SK-N-MC (cell line): ENCODE measurements at places on chromosomes 12 and 14.

DNA sequence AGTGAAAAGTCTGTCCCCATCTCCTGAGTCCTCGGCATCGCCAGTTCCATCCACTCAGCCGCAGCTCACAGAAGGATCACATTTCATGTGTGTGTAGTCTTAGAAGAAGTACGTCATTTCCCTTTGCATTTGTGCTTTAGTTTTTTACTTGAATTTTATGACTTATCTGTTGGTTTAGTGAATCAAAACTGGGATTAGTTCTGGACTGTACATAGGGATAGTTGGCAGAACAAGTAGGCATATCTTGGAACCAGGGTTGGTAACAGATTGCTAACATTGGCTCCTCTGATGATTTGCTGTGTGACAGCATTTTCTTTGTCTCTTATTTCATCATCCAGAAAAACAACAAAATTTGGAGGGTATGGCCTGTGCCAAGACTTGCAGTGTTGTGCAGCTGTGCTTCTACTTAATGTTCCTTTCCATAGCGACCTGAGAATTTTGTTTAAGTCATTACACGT, 69.6 kb upstream of the AEBP2 start:
- DNase-seq: no peak

DNA sequence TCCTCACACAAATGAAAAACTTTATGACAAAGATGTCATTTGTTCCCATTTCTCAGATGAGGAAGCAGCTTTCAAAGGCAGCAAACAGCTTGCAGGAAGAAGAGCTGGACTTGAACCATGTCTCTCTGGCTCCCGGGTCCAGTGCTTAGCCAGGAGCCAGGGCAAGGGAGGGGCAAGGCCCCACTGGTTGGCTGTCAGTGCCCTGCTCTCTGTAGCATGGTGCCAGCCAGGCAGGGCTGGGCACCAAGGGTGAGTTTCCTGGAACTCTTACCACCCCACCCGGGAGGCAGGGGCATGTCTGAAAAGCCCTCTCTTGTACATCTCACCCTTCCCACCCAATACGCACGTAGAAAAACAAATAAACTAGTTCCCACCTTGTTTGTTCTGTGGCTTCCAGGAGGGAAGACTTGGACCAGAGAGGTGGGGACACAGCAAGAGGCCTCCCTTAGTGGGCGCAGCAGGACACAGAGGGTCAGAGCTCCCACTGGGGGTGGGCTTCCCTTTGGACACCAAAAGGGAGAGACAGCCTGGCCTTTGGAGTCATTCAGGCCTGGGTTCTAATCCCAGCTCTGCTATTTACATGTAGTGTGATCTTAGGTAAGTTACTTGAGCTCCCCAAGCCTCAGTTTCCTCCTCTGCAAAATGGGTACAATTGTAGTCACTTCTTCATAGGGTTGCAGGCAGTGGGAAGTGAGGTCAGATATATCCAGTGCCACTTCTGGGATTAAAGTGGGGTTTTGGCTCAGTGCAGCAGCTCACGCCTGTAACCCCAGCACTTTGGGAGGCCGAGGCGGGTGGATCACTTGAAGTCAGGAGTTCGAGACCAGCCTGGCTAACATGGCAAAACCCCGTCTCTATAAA, 17.2 kb downstream of the TRPV4 start:
- no peak for DNase-seq

- DNase-seq: no peak
These were observed 10.5 kb downstream of the CHGA start for GRCh38 chr14:92933481-92933880.

DNA sequence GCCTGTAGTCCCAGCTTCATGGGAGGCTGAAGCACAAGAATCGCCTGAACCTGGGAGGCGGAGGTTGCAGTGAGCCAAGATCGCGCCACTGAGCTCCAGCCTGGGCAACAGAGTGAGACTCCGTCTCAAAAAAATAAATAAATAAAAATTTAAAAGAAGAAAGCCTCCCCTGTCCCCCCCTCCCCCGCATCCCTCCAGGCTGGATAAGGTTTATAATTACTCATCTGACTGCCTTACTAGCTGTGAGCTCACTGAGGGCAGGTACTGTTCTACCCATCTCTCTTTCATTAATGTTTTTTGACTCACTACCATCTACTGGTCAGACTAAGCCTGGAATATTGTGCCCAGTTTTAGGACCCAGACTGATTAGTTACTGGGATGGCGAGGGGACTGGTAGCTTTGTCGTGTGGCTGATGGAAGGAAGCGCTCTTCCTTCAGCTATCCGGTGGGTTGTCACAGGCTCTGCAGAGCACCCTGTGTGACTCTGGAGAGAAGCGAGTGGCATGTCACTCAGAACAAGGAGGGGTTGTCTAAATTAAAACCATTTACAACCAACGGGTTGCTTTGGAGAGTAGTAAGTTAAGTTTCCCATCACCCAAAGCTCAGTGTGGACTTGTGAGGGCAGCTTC, 16.9 kb downstream of the EVL start:
- no peak for DNase-seq

GRCh38 chr12:151579-151978, 62.4 kb downstream of the SLC6A12 start:
- DNase-seq: no peak

GRCh38 chr12:97535582-97535981, 73.0 kb downstream of the RMST start:
- DNase-seq: no peak

GRCh38 chr12:21025656-21026055, 105.3 kb upstream of the SLCO1B1 start:
- no peak for DNase-seq

- DNase-seq: no peak
These were observed 39.9 kb downstream of the BCL11B start for GRCh38 chr14:99231850-99232713.

- DNase-seq: no peak
These were observed 274.2 kb downstream of the SSPN start for GRCh38 chr12:26469421-26470180.

GRCh38 chr14:24408764-24409163, 10.0 kb downstream of the NYNRIN start:
- DNase-seq: no peak

DNA sequence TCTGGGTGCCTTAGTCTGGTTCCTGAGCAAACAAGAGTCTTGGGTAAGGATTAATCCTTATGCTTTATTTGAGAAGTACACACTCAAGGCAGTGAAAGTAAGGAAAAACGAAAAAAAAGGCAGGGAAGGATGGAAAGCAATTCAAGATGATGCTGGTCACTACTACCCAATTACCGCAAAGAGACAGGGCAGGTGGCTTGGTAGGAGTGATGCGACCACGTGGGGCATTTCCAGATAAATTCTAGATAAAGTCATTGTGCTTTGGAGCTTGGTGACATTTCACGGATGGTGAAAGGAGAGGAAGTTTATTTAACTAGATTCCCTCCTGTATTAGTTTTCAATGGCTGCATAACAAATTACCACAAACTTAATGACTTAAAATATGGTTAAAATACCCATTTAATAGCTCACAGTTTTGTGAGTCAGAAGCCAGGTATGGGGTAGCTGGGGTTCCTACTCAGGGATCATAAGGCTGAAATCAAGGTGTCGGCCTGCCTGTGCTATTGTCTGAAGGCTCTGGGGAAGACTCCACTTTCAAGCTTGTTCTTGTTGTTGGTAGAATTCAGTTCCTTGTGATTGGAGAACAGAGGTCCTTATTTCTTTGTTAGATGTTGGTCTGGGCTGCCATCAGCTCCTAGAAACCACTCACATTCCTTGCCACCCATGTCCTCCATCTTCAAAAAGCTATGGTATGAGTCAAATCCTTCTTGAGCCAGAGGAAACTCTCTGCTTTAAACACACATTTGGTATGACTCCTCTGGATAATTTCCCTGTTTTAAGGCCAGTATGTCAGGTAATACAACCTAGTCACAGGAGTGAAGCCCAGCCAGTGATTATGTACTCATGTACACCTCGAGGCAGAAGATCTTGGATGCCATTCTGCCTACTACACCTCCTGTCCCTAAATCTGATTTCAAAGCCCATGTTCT, 5.6 kb upstream of the HMGA2 start:
- DNase-seq: no peak

DNA sequence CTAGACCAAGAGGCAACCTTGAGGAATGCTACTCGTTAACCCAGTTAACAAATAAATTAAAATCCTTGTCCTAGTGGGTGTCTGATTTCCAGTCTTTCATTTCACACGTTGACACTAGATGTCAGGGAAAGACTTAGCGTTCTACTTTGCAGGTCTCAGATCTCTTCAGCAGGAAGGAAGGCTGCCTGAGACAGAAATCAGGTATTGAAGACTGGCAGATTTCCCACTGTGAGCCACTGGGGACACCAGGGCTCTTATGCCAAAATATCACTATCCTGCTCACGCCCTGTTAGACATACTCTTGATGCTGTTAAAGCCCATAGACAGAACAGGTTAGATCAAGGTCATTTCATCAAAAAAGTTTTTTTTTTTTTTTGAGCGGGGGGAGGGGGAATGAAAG, 33.0 kb downstream of the EMP1 start:
- no peak for DNase-seq

GRCh38 chr12:77606348-77606747, 224.3 kb upstream of the NAV3 start:
- DNase-seq: no peak

- DNase-seq: no peak
These were observed 273.6 kb upstream of the MDGA2 start for GRCh38 chr14:47949006-47949405.

DNA sequence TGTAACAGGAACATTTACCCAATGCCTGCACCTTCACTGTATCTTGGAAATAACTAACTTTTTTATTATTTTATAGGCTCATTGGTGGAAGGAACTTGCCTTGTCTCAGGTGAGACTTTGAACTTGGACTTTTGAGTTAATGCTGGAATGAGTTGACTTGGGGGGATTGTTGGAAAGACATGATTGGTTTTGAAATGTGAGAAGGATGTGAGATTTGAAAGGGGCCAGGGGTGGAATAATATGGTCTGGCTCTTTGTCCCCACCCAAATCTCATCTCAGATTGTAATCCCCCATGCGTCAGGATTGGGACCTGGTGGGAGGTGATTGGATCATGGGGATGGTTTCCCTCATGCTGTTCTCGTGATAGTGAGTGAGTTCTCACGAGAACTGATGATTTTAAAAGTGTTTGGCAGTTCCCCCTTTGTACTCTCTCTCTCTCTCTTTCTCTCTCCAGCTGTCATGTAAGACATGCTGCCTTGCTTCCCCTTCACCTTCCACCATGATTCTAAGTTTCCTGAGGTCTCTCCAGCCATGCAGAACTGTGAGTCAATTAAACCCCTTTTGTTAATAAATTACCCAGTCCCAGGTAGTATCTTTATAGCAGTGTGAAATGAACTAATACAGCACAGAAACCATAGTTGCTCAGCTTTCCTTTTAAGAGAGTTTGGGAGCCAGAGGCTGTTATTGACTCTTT, 244.1 kb downstream of the BTG1 start:
- no peak for DNase-seq

DNA sequence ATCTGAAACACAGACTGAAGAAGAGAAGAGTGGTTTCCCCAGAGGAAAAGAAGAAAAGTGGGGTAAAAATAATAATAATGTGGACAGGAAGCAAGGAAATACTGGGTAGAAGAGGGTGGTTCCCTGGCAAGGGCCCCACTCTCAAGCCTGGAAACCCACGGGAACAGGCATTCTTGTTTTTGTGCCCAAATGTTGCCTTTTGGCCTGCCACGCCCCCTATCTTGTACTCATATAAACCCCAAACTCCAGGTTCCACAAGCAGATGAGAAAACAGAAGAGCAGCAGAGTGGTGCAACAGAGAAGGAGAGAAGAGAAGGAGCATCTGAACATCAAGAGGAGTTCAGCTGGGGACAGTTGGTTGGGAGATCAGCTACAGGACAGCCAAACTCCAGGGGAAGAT, 51.2 kb downstream of the NDUFA12 start:
- DNase-seq: no peak

DNA sequence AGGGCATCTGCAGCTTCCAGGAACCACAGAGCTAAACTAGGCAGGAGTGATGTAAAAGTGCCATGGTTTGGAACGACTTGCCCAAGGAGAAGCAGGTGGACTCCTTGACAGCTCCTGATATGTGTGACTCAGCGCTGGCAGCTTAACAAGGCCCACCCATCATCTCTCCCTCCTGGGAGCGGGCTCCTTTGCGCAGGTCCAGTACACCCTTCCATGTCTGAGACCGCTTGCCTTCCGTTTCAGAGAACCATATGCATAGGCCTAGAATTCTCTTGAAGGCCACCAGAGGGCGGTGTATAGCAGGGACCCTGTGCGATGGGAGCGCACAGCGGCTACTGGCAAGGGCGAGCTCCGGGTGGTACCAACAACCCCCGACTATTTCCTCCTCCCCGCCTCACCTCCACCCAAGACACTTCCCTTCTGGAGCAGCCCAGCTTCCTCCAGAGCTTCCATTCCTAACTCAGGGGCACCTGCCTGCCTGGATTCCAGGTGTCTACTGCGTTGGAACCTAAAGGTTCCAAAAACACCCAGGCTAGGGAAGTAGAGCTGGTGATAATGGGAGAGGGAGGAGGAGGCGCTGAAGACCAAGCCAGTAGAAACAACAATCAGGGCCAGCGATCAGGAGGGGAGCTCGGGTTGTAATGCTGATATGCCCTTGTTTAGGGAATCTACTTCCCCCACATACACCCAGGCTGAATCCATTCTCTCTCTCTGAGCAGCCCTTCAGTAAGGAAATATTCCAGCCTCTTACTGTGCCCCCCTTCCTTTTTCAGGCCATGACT, 6.3 kb downstream of the DHH start:
- no peak for DNase-seq

DNA sequence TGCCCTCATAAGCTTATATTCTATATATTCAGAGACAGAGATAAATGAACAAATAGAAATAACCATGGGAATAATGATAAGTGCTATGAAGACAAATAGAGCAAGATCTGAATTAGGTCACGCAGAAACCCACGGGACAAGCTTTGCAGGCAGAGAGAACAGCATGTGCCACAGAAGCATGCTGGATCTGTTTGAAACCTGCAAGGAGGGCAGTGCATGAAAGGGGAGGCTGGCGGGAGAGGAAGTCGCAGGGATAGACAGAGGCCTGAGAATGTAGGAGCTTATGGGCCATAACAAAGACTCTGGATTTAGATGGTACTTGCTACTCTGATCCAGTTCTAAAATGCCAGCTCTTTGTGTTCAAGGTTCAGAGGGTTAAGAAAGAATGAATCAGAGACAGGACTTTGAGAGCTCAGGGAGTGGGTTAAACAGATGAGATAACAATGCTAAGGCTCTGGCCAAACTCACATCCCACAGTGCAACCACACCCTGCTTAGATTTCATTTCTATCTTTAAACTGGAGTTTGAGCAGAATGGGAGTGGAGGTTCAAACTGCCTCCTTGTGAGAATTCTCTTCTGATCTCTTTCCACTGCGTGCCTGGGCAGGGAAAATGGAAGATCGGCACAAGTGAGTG, 49.2 kb upstream of the PPP1R12A start:
- DNase-seq: no peak

DNA sequence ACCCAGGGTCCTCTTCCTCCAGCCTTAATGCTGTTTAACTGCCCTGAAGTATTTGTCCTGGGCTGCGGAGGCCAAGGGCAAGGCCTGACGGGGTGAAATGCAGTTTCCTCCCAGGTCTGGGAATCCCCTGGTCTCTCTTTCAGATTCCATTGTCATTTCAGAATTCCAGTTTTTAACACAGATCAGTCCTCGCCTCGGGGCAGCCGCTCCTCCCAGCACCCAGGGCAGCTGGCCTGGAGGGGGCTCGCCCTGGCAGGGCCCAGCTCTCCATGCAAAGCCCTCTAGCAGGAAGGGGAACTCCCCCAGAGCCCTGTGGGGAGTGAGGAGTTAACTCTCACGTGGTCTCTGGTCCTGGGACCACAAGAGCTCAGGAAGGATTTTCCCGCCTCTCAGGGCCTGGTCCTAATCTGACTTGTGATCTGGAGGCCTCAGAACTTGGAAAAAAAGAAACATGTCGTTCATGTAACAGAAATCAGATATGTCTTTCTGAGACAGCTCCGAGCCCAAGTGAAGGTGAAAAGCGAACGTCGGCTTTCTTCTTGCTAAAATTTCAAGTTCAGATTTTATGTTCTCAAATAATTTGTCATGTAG, 265.6 kb upstream of the SFSWAP start:
- no peak for DNase-seq
